Choroid plexus epithelial cell (primary cell): ENCODE measurements at places on chromosomes 2 and 18.
A peak's percentile ranks its signal among the peaks of the same experiment; 100 is the strongest.

DNA sequence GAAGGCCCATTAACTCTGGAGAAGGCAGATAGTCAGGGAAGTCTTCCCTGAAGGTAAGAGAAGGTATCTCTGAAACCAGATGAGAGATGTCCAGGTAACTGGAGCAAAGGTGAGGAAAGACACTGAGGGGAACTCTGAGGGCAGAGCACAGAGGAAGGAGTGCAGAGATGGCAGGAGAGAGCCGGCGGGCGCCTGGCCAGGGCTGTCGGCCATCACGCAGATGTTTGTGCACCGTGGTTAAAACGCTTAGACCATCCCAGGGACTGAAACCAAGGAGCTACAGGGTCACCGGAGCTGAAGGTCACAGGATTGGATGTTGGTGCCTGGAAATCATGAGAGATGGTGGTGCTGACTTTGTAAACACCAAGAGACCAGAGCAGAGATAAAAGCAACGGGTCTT, 55.4 kb downstream of the LAMA1 start:
- no peak for DNase-seq

- no peak for DNase-seq
Measured at GRCh38 chr2:101951296-101951695, 40.5 kb upstream of the IL1R2 start.

- no peak for DNase-seq
Measured at GRCh38 chr2:241796209-241796608, 12.8 kb upstream of the NEU4 start.

- DNase-seq: no peak
Measured at GRCh38 chr18:35589546-35589945, 8.0 kb downstream of the GALNT1 start.

- DNase-seq: no peak
Measured at GRCh38 chr2:168143813-168144212, 103.6 kb downstream of the STK39 start.

- DNase-seq: no peak
Measured at GRCh38 chr2:22885245-22885644, 499.7 kb upstream of the KLHL29 start.

- peak; percentile 34 for DNase-seq
Measured at GRCh38 chr18:63421514-63421913, 762 bp downstream of the VPS4B start.

DNA sequence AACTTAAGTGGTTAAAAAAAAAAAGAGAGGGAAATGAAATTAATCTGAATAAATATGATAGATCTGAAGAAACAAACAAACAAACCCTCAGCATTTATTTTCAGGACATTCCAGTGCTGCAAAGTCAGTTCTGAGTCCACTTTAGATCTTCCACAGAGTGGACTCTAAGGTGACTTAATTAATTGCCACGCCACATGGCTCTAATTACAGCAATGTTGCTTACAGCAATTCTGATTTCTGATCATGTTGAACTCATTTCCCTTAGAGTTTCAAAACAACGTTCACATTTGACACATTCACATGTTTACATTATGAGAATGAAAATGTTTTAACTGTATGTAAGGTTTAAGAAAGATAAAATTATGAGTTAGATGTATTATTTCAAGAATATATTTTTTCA, 38.6 kb upstream of the RASGRP3 start:
- DNase-seq: no peak

GRCh38 chr18:13987956-13988355, 72.6 kb upstream of the MC2R start:
- no peak for DNase-seq

DNA sequence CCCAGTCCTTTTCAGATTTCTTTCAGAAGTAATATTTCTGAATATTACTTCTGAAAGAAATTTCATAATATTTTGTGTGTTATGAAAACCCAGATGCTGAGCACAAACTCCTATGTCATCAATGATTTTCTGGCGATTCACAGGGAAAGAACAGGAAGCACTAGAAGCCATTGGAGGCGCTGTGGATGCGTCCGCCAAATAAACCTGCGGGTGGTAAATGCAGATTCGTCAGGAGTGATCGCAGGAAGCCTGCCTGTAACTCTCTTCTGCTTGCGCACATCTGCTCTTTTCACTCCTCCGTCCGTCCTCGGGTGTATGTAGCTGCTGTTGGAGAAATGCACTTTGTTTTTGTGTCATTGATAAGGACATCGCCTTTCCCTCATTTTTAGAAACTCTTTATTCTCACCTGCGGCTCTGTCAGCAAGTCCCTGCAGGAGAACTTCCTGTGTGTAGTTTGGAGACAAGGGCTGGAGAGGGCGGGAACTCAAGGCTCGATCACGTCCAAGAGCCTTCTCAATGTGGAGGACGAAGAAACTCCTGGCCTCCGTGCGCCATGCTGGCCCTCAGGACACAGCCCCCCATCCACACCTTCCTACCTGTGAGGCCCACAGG, 483.8 kb downstream of the GALR1 start:
- no peak for DNase-seq

DNA sequence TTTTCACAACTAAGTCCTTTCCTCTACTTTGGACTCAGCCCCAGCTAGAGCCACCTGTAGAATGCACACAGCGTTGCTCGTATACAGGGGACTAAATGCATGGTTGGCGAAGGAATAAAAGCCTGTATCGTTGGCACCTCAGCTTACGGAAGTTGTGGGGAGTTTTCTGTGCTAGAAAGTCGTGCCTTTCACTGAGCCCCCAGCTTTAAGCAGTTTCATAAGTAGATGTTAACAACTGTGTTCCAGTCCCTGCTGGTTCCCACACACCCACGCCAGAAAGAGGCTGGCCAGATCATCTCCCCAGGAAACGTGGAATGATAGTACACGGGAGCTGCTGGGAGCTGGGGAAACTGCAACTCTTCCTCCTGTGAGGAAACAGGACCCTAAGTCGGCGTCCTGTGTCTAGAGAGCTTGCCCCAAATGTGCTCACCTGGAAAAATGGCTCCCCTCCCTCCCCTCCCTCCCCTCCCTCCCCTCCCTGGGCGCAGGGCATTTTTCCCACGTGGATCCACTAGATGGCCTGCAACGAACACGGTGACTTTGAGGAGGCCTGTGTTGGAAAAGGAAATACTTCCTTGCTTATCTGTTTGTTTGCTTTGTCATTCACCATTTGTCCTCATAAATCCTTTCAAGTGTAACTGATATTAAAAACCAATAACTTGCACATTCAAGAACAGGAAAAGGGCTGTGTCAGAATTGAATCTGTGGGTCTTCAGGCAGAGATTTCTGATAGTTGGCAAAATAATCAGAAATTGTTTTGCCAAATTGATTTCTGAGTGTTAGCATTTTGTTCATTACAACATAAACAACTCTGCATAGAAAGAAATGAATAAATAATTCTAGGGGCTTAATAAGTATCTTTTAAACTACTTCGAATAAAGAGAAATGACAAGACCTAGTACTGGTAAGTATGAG, 43.9 kb upstream of the RFX8 start:
- DNase-seq: peak; percentile 75

DNA sequence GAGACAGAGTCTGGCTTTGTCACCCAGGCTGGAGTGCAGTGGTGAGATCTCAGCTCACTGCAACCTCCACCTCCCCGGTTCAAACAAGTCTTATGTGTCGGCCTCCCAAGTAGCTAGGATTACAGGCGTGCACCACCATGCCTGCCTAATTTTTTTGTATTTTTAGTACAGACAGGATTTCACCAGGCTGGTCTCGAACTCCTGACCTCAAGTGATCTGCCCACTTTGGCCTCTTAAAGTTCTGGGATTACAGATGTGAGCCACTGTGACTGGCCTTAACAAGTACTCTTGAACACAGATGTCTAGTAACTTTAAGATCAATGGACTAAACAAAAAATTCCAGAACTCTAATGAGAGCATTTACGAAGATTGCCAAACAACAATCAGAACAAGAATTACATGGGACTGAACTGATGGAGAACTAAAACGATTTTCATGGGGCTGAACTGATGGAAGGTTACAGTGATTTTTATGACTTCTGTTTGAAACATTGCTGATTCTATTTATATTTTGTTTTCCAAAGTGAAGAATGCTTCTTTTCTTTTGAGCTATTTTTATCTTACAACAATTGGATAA, 46.5 kb upstream of the ST3GAL5 start:
- DNase-seq: no peak

DNA sequence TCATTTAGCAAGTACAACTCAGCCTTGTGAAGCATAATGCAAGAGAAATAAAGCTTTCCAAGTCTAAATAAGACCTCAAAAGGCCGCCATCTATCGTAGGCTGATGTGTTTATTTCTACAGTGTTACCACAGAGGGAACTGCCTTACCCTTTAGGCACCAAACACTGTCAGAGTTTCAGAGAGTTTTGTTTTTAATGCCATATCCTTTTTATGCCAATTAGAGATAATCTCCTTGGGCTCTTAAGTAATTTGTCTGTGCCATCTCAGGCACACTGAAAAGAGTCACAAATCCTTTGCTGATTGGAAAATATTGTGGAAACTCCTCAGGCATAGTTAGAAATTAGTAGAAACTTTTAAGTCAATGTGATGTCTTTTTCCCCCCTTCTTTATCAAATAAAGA, 797.1 kb downstream of the SLC4A3 start:
- DNase-seq: no peak

- DNase-seq: no peak
Measured at GRCh38 chr18:46276748-46277147, 172.6 kb downstream of the HAUS1 start.

DNA sequence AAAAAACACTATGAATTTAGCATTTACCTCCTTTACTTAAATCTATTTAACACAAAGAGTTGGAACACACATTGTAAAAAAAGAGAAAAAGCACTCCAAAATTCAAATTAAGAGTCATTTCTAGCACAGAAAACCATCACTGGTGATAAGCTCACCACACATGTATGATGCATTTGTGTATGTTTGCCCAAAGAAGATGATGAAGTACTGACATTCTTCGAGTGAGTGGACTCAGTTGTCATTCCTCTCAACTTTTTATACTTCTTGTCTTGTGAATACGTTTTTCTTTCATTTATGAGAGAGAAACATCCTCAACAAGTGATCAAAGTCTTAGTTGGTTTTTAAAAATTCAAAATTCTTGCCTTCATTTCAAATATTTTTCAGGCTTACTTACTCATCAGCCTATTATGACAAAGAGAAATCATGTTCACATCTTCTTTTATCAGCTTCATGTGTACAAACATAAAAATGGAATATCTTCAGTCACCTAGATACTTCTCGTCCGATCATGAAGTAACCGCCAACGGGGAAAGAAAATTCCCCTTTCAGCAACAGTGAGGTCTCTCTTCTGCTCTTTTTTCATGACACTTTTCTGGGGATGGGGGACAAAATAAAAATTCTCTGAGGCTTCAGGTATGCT, 1.5 kb downstream of the DSEL start:
- DNase-seq: peak; percentile 33

- peak; percentile 84 for DNase-seq
Measured at GRCh38 chr2:215607766-215608165, 171.9 kb upstream of the FN1 start.

GRCh38 chr2:74742471-74742870, 88.4 kb downstream of the SEMA4F start:
- DNase-seq: no peak

DNA sequence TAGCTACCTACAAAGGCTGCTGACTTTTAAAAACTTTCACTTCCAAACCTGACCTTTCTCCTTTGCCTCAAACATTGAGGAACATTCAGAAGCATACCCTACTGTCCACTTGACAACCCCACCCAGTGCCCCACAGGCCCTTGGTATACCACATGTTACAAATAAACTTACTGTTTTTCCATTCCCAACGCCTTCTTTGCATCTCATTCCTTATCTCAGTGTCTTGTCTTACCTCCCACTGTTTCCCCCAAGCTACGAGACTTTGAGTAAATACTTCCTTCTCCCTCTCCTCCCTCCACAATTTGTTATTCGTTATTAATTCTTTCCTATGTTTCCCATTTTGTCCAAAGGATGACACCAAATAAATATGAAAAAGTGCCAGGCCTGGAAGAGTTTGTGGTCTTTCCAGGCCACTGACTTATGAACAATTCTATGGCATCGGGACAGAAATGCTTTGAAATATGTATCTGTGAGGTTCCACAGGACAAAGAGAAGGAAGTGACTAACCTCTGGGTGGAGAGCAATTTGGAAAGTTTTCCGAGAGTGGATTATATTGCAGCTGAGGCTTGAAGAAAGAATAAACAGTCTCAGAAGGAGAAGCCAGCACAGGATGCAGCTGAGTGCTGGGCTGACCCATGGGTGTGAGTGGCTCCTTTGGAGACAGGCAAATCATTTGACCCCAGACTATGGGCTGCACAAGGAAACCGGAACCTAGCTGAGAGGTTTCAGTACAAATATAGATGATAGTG, 409.0 kb downstream of the LPIN1 start:
- DNase-seq: peak; percentile 79

DNA sequence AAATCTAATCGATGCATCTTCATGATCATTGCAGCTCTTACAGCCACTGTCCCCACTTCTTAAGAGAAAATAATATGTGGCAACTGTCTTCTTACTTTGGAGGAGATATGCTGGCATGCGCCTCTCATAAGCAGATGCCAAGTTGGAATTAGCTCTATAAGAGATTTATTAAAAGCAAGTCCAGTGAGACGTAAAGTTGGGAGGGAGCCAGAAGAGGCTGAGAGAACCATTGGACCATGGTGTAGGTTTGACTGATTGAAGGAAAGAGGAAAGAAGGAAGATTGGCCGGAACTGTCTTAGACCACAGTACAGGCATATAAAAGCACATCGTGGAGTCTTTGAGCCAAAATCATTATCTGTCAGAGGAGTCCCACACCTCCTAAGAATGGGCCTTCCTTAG, 265.7 kb upstream of the ZC3H15 start:
- no peak for DNase-seq

- no peak for DNase-seq
Measured at GRCh38 chr2:120177001-120177621, 46.1 kb downstream of the TMEM185B start.

DNA sequence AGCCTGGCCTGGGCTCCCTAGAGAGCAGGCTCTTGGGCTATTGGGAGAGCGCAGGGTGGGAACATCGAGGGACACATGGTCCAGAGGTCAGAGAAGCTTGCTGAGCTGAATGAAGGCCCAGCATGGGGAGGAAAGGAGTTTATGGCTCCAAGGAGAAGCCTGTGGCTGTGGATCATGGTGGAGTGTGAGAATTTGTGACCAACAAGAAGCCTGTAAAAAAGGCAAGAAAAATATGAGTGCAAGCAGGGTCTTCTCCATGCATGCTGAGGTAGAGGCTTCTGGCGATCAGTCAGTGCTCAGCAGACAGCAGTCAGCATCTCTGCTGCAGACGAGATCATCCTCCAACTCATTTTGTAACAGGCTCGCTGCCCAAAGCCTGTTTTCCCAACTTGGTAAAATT, 1.3 kb upstream of the SCYGR3 start:
- no peak for DNase-seq

GRCh38 chr2:127770973-127771735, 39.8 kb downstream of the WDR33 start:
- DNase-seq: peak; percentile 97

- no peak for DNase-seq
Measured at GRCh38 chr2:98393354-98393753, 47.1 kb downstream of the CNGA3 start.

GRCh38 chr2:241110089-241110606, 8.1 kb upstream of the MTERF4 start:
- DNase-seq: no peak

GRCh38 chr18:74266161-74266560, 25.6 kb downstream of the CYB5A start:
- DNase-seq: peak; percentile 77
